ENCODE measurements at places on chromosomes 6 and 20.

GRCh38 chr6:15036690-15037245, 209.1 kb upstream of the JARID2 start:
- DNase-seq: peak; percentile 90

GRCh38 chr6:49607391-49607982, 29.2 kb downstream of the RHAG start:
- no peak for DNase-seq

DNA sequence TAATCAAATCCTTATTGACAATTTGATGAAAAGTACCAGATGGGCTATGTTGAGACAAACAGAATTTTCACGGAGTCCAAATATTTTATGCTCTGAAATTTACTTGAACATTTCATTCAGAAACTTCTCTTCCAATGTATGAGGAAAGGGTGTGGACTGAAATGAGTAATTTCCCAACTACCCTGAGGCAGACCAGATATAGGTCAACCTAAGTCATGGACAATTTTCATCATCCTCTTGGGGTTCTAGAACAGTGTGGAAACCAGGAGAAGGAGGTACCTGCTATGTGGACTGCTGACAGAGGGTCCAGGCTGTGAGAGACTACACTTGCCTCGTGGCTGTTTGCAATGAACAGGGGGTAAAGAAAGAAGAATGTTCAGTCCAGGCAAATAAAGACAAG, 323.0 kb downstream of the ESR1 start:
- no peak for DNase-seq

DNA sequence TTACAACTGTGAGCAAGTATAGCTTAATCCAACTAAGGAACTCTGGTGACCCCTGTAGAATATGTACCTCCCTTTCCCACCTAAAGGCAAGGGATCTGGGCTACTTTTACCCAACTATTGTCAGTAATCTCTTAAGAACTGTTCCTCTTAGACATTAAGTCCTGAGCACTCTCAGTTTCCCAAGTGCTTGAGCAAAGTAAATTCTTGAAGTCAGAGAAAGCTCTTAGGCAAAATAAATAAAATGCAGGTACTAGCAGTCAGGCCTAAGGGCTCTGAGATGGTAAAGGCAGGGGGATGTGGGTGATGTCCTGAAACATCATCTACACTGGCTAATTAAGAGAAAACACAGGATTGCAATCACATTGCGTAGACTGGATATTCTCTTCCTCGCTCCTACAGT, 446.4 kb upstream of the FLRT3 start:
- DNase-seq: no peak

DNA sequence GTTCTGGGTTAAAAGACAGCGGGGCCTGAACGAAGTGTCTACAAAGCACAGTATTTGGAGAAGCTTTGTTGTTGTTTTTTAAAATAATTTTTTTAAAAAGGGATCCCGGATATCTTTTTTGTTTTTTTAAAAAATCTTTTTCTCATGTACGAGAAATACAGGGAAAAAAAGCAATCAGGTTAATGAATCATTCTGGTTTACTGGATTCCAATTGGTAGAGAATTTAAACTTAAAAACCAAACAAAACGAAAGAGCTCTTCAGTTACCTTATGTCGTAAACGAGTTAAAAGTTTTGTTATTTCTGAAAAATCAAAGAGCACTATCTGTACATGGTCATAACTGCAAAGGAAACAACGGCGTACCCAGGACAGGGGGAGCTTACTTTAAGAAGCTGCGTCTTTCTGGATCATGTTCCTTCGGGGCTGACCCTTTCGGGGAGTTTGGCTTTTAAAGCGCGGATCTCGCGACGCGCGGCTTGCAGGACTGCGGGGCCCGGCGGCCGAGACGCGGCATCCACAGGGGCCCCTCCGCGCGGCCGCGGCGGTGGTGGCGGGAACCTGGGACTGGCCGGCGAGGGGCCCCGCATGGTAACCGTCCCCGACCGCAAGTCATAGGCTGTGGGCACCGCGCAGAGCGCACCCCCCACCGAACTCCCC, 927 bp downstream of the IL20RA start:
- DNase-seq: peak; percentile 44

GRCh38 chr6:144378437-144378836, 93.3 kb downstream of the UTRN start:
- no peak for DNase-seq

DNA sequence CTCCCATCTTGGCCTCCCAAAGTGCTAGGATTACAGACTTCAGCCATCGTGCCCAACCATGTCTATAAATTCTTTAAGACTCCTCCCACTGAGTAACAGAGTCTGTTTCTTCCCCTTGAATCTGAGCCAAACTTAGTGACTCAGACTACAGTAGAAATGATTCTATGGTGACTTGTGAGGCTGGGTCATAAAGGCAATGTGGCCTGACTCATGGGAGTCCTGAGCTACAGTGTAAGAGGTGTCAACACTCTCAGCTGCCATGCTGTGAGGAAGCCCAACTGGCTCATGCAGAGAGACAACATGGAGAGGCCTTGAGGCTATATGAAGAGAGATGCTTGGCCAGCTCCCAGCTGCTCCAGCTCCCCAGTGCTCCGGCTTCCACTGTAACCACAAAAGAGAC, 5.2 kb upstream of the NRSN2 start:
- DNase-seq: peak; percentile 33

DNA sequence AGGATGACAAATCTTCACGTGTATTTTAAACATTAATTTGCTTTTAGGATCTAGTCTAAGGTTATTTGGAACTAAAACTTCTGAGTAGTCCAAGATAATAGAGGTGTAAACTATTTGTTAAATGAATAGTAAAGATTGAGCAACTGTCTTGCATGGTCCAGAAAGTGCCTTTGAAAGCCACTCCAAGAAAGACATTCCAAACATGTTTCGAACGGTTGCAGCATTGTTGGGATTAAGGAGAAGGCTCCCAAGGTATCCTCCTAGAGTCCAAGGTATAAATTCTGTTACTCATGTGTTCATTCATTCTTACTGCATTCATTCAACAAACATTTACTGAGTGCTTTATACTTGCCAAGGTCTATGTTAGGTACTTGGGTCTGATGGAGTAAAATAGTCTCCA, 28.8 kb upstream of the MYLK2 start:
- DNase-seq: no peak

DNA sequence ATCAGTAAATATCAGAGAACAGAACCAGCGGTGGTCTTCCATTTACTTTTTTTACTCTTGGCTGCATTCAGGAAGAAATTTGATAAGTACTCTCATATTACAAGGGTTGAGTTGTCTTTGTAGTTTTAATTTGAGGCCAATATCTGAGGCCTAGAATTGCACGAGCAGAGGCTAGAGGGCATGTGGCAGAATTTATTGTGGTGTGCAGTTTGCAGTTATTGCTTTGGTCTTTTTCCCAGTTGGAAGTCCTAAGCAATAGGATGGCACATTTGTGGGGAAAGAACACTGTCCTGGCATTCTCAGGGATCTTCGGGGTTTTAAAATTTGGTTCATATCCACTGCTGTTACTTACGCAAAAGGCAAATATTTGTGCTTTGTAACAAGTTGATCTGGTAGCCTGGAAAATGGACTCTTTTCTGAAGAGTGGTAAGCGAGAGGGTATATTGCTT, 66.0 kb downstream of the CTNNBL1 start:
- DNase-seq: no peak

- DNase-seq: no peak
Measured at GRCh38 chr6:79969784-79970183, 22.4 kb upstream of the ELOVL4 start.

DNA sequence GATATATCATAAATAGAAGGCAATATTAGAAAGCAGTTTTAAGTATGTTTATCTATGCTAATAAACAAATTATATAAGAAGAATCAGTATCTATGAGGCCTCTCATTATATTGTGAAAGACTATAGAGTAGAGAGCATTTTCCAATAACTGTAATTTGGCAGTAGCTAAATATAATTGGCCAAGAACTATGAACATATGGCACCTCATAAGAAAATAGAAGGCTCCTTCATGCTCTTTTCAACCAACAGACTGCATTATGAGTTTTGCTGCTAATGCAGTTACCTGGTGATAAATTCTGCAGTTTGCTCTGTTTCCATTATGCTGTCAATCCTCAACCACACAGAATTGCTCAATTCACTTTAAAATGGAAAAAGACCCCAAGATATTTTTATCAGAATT, 221.1 kb downstream of the KHDC1L start:
- no peak for DNase-seq

DNA sequence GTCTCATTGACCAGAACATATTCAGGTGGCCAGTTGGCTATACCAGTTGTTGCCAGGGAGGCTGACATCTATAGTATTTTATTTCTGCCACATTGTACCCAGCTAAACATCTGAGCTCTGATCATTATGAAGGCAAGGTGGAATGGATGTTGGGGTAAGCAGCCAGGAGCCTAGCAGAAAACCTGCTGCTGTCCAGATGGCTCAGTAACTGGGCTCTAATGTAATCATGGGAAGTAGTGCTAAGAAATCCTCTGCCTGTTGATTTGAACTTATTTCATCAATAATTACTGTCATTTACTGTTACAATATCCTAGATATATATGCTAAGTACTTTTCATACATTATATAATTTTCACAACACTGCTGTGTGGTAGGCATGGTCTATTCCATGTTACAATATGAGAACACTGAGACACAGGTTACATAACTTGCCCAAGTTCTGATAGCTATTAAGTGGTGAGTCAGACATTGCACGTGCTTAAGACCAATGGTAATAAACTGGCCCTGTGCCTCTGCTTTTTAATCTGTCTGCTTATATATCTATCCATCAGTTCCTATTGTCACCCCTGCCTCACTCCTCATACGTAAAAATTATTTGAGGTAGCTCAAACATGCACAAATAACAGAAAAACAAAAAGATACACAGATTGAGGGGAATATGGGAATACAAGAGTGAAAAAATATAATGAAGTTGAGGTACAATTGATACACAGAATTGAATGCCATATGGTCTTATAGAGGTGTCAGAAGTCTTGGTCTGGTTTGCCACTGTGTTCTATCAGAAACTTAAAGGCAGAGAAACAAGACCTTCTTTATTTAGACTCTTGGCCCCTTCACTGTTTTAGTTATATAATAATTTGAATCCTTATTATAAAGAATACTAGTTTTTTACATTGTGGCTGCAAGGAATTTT, 25.2 kb downstream of the TBPL1 start:
- peak; percentile 57 for DNase-seq

- no peak for DNase-seq
Measured at GRCh38 chr6:82419859-82420258, 56.2 kb downstream of the TPBG start.

GRCh38 chr6:139841794-139842215, 467.4 kb upstream of the CITED2 start:
- no peak for DNase-seq

DNA sequence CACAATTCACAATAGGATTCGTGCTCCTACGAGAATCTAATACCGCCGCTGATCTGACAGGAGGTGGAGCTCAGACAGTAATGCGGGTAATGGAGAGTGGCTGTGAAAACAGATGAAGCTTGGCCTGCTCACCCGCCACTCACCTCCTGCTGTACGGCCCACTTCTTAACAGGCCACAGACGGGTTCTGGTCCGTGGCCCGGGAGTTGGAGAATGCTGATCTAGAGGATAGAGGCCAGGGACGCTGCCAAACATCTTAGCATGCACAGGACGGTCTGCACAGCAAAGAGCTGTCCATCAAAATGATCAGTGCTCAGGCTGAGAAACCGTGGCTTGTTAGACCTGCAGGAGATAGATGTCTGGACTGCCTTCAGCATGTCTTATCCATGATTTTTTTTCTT, 186.4 kb downstream of the SASH1 start:
- no peak for DNase-seq

DNA sequence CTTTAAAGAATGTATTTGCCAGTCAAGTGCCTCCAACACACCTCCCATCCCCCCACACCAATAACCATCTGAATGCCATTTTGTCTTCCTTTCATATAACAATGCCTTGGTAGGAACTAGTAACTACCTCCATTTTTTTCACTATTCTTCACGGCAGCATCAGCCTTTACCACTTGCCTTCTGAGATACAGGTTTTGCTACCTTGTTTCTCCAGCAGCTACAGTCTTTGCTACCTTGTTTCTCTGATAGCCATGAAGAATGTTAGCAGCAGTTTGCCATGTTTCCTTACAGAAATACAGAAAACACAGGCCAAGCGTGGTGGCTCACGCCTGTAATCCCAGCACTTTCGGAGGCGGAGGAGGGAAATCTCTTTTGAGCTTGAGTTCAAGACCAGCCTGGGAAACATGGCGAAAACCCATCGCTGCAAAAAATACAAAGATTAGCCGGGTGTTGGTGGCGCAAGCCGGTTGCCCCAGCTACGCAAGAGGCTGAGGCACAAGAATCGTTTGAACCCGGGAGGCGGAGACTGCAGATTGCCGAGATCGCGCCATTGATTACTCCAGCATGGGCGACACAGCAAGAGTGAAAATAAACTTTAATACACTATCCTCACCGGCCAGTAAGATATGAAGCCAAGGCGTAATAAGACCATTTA, 100.9 kb downstream of the HFE start:
- DNase-seq: peak; percentile 80

GRCh38 chr20:35556871-35557270, 15.0 kb downstream of the ERGIC3 start:
- DNase-seq: no peak

- no peak for DNase-seq
Measured at GRCh38 chr20:48066851-48067250, 281.6 kb upstream of the SULF2 start.

Measured in BE2C (cell line).